LHCN-M2 (cell line): ENCODE measurements at places on chromosomes 2 and 18.
A peak's percentile ranks its signal among the peaks of the same experiment; 100 is the strongest.

DNA sequence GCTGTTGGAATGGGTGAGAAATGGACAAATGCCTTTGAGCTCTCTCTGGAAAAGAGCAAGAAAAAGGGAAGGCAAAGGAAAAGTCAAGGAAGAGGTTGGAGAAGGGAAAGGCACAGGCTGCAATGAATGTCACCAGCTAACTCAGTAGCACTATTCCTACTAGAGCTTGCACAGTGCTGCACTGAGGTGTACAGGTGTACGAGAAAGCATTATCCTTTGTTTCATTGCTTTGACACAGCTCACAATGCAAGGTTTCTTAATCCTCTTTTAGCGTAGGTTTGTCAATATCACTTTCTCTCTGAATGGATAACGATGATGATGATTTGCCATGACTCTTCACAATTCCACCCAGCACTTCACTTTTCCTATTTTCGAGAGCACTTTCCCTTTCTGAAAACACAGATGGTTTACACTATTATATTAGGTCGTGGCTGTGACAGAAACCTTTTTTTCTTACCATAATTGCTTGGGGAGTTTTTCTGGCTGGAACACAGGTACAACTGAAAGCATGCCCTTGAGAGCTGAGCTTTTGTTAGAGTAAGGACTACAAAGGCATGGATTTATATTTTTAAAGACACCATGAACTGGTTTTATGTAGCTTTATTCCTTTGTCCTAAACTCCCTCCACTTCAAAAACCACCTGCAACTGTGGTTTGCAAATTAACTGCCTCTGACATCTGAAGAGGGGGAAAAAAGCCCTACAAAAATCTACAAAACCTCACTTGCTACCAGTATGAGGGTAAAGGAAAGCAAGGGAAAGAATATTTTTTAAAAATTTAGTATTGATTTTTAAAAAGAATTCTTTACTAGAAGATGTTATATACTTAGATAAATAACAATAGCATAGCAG, 265.5 kb downstream of the TGIF1 start:
- DNase-seq, result no peak

DNA sequence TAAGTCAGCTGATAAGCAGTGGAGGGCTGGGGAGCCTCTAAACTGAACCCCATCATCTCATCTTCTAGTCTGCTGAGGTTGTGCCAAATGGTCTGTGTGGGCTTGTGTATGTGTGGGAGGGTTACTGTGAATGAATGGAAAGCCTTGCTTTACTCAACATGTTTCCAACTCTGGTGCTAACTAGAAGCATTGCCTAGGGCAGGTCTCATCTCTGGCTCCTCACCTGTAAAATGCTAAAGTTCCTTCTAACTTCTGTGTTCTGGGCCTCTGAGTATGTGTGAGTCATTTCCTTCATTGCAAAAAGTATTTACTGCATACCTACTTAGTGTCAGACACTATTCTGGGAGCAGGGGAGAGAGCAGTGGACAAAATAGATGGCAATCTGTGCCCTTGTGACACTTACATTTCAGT, 1.3 kb downstream of the LIPG start:
- no peak for DNase-seq

DNA sequence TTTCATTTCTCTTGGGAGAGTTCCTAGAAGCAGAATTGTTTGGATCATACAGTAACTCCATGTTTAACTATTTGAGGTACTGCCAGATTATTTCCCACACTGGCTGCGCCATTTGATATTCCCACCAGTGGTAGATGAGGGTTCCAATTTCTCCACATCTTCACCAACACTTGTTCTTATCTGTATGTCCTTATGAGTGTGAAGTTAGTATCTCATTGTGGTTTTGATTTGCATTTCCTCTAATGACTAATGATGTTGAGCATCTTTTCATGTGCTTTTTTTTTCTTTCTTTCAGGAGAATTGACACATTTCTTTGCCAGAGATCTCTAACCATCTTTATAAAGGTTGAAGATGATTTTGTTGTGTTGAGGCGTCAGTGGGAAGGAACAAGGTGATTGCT, 4.1 kb upstream of the MGAT5 start:
- DNase-seq, result no peak

GRCh38 chr18:79572848-79573451, 106.7 kb upstream of the CTDP1 start:
- DNase-seq, result no peak

DNA sequence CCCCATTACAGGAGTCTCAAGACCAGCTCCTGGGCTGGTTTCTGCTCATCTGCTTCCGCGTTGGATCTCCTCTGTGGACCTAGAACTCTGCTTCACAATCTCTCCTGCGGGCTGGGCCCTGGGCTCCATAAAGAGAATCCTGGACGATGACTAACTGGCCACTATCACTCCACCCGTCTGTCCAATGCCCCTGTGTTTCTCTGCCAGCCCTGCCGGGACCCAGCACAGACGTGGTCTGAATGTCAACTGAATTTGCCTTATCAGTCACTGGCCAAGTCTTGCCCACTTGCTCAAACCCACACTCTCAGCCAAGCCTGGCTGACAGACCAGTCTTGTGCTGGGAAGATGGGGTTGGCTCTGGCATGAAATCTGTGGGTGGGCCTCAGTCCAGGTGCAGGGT, 17.4 kb downstream of the KIF3C start:
- DNase-seq, result no peak

- peak; percentile 49 for DNase-seq
Observed at GRCh38 chr2:65431421-65432226, 775 bp downstream of the SPRED2 start.

DNA sequence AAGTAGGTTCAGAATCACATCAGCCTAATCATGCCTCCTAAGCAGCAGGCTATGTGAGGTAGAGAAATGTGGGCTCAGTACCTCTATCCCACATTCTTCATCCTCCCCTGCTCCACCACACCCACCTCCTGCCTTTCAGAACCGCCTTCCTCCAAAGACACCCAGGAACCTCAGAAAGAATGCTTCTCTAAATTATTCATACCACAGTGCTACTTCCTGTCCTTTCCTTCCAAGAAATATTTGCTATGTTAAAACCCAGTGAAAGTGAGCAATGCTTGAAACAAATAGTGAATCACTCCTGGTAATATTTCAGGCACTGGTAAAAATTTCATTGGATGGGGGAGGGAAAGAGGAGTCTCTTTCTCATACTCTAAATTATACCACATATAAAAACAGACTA, 24.0 kb upstream of the CREB1 start:
- peak; percentile 93 for DNase-seq

GRCh38 chr2:45726188-45726587, 74.7 kb downstream of the PRKCE start:
- no peak for DNase-seq

DNA sequence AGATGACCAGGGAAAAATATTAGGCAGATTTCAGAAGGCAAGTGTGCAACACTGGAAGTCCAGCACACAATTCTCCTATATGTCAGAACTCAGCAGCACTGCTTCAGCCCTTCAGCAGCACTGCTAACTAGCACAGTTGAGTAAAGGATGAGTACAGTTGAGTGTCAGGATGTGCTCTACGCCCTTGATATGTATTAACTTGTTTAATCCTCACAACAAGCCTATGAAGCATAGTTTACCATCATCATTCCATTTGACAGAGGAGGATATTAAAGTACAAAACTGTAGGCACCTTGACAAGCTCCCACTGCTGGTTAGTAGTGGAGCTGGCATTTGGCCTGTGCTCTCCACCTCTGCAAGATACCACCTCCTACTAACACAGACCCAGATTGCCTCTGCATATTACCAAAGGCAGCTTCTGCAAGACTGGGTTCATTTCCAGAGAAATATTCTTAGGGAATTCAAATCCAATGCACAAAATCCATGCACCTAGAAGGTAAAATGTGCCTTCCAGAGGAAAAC, 230.8 kb downstream of the ANAPC1 start:
- DNase-seq, result no peak

- no peak for DNase-seq
Observed at GRCh38 chr2:240467149-240467642, 31.7 kb downstream of the GPC1 start.

DNA sequence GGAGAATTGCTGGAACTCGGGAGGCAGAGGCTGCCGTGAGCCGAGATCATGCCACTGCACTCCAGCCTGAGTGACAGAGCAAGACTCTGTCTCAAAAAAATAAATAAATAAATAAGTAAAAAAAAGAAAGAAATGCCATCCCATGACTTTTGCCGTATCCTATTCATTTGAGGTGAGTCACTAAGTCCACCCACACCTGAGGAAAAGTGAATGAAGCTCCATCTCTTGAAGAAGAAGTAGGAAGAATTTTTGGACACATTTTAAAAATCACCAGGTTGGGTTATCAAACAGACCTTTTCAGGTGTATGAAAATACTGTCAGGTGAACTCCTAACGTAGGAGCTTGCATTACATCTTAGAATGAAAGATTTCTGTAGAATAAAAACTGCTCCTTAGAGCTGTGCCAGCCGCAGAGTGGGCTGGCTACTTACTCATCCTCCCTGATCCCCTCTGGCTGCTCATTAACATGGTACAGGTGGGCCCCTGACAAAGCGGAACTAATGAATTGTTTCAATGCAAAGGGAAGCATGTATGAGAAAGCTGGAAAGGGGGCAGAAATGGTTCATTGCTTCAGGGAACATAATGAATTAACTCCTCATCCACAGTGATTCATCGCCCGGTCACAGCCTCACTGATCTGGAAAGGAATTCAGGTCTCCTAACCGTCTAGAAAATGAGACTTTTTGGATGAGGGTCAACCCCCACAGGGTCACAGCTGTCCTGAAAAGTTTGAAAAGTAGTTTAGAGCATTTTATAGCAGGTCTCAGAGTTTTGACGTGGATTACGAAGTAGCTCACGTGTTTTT, 191.4 kb downstream of the SPP2 start:
- DNase-seq, result peak; percentile 97

- DNase-seq, result peak; percentile 96
Observed at GRCh38 chr2:18987592-18988073, 370.8 kb downstream of the OSR1 start.

DNA sequence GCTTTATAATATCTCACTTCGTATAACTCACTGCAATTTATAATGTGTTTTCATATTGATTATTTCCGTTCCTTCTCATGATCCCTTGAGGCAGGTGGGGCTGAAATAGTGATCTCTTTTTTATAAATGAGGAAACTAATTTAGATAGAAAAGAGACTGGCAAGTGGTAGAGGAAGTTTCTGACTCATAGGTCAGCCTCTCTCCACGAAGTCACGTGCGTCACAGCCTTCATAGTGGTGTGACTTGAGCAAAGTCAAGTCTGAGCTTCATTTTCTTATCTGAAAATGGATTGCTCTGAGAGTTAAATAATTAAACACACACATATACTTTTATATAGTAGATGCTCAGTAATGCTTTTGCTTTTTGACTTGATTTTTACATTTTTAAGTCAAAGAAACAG, 19.9 kb downstream of the ABCG5 start:
- DNase-seq, result peak; percentile 42

DNA sequence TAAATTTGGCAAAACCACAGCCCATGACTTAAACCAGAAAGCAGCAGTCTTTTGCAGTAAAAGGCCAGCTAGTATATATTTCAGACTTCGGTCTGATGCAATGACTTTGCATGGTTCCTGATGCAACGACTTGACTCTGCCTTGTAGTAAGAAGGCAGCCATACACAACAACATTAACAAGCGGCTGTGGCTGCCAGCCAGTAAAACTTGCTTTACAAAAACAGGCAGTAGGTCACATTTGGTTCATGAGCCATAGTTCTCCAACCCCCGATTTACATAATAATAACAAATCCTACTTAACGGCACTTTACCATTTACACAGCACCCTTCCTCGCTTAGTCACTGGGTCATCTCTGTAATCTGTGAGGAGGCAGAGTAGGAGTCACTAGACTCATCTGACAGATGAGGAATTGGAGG, 410.3 kb downstream of the LRATD1 start:
- DNase-seq, result no peak

GRCh38 chr2:210046851-210047500, 44.5 kb downstream of the RPE start:
- DNase-seq, result no peak

DNA sequence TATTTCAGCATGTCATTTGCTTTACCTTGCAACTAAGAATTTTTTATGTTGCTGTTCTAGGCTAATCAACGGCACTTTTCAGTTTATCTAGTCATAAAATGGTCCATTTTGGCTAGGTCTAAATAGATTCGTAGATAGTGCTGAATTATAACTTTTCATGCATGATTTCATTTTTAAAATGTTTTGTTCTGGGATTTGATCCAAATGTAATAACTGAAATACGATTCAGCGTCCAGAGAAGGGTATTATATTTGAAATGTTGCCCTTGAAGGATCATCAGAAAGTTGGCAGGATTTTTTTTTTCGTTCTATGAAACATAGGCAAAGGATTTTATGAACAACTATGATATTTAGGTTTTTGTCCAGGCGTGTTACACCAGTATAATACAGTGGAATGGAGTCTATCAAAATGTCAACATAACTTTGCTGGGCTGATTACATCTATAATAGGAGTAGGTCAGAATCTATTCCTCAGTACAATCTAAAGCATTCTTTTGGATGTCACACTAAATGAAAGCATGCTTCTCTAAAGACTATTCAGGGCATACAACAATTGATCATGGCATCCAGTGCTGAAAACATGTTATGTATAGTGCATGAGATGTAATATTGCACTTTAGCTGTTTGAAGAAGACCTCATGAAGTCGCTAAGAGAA, 24.8 kb downstream of the TTC27 start:
- DNase-seq, result no peak

- DNase-seq, result no peak
Observed at GRCh38 chr2:17667898-17668297, 85.7 kb downstream of the SMC6 start.
